ENCODE measurements at places on chromosomes 3 and 15.

DNA sequence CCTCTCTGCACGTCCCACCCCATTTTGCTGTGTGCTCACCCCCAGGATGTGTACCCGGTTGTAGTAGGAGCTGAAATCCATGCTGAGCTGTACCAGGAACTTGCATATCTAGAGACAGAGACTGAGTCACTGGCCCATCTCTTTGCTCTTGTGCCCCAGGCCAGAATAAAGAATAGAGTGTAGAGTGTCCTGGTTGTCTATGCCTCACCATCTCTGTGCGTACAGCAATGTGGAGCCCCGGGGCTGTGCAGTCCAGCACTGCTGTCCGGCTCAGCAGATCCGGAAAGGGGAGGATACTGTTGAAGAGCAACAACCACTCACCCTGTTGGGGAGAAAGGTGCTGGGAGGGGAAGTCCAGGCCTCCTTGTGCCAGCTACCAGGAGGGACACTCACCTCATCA is 2.6 kb downstream of the DALRD3 start:
- no peak for DNase-seq

DNA sequence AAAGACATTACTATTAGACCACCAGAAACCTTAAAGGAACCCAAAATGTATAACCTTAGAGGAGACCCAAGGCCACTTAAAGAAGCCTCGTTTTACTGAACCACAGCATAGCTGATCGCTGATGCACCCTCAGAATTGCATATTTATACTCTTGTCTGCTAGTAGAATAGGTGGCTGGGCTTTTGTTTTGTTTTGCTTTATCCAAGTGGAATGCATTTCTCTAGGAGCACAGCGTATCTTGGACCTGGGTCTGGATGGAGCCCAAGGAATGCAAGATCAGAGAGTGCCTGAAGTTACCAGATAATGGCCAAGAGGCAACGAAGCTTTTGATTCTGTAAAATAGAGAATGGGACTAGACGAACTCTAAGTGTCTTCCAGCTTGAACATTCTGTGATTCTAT is 129.2 kb upstream of the COL8A1 start:
- no peak for DNase-seq

DNA sequence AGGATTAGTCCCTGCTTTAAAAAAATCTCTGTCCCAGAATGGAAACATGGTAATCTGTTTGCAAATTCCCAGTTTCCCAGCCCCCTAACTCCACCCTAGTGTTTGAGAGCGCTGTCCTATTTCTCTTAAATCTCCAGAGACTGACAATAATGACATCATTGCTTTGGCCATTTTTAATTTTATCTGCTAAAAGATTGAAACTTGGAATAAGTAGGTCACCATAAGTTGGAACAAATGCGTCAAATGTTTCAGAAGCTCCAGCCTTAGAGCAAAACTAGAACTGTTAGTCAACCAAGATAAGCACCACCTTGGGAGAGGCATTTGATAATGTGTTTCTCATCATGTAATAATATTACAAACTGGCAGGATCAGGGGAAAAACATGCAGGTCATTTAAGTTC is 25.7 kb upstream of the MB21D2 start:
- no peak for DNase-seq

- DNase-seq: no peak
These were observed 37.4 kb downstream of the FRMD5 start for GRCh38 chr15:44157679-44158078.

DNA sequence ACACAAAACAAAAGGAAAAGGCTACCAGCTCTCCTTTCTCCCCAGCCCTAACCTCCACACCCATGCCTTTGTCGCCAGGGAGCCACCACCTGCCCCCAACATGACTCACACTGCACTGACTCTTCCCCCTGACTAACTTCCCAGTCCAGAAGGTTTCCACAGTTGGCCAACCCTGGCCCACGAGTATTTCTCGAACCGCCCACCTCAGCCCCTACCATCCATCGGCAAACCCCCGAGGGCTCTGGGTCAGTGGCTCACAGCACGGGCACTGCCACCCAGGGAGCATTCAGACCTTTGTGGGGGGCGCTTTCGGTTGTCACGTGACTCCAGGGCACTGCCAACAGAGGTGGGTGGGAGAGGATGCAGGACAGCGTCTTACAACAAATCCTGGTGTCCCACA is 152.3 kb downstream of the LRRC28 start:
- no peak for DNase-seq

GRCh38 chr3:80770106-80771074 is 991.1 kb downstream of the GBE1 start:
- no peak for DNase-seq
